ENCODE measurements at places on chromosomes 13 and 19. TPM values are rescaled to one million over a fixed set of nuclear protein-coding genes. Genes with fewer than 3 reads are reported as not detected.

The ZNF471 gene
- 2.0 TPM for total RNA-seq

The LIPE gene
- total RNA-seq: 5.3 TPM

The POLRMT gene
- 40.2 TPM for total RNA-seq

The MCEMP1 gene
- not detected for total RNA-seq

The IFNL1 gene
- not detected for total RNA-seq

The PSG7 gene
- total RNA-seq: not detected

The TRPC4 gene
- 8.3 TPM for total RNA-seq

The ZNF534 gene
- total RNA-seq: not detected

The MEGF8 gene
- 35.5 TPM for total RNA-seq

The CSNK1A1L gene
- not detected for total RNA-seq

The MISP gene
- under 0.01 TPM for total RNA-seq
